ENCODE measurements at places on chromosomes 3 and 15. TPM values are rescaled to one million over a fixed set of nuclear protein-coding genes. Genes with fewer than 3 reads are reported as not detected.

- no peak for ATAC-seq
Observed at GRCh38 chr3:73030073-73030597, 31.3 kb upstream of the EBLN2 start.

The GOLGA6A gene
- total RNA-seq, result 0.11 TPM

DNA sequence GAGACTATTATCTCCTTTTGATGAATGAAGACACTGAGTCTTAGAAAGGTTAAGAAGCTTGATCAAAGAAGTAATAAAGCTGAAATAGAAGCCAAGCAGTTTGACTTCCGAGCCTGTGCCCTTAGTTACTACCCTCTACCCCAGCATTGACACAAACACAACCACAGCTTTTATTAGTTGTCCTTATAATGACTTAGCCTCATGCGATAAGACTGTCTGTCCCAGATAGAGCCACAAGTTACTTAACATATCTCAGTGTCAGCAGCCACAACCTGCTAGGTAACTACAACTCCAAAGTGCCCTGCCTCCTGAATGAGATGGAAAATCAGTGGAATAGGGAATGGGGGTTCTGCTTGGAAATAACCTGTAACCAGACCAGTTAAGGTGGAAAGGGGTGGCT, 781.6 kb upstream of the CFAP20DC start:
- no peak for ATAC-seq

The POLR2H gene
- total RNA-seq, result 183 TPM

DNA sequence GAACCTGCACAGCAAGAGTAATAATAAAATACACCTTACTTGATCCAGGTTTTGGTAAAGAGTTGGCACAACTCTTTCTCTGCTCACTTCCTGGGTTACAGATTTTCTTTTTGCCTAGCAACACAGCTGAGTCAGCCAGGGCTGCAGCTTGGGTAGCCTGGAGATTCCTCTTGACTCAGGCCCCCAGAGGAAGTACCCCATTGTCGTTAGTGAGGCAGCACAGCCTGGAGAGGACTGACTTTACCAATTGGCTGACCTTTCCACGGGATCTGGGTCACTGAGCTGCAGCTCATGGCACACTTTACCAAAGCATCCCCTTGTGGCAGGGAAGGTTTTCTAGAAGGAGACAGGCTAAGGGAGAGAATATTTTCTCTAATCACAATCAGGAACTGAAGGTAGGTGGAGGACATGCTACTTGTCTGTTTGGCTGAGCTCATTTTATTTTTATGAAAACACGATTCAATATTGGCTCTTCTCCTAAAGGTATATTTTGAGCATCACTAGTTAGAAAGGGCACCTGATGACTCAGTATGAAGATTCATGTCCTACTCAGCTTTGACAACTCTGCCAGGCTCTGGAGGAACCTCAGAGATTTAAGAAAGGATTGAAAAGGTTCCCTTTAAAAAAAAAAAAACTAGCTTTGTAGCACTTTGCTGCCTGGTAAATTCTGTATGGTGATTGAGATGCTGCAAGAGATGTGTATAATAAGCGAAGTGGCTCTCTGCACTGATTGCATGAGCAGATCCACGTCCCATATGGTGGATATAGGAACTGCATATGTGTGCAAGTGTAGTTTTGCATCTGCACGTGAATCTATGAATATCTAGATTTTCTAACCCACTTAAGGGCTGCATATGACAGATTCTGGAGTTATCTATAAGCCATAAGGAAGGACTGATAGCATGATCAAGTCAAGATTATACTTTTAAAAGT, 124.8 kb downstream of the CHDH start:
- peak; percentile 46 for ATAC-seq

DNA sequence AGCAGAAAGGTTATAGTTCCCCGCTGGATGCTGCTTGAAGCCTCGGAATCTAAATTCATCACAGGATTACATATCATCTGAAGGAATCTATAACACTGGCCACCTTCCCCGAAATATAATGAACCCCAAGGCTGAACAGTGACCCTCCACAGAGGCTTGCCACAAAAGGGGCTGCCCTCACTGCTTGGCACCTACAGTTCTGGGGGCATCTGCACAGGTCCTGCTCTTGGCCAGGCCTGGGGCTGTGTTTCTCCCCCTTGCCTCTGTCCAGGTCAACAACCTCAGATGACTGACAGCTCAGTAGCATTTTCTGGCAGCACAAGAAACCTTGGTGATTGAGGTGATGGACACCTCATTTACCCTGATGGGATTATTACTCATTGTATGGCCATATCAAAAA, 1.5 kb upstream of the ADAMTS17 start:
- no peak for ATAC-seq

The TEX55 gene
- not detected for total RNA-seq

DNA sequence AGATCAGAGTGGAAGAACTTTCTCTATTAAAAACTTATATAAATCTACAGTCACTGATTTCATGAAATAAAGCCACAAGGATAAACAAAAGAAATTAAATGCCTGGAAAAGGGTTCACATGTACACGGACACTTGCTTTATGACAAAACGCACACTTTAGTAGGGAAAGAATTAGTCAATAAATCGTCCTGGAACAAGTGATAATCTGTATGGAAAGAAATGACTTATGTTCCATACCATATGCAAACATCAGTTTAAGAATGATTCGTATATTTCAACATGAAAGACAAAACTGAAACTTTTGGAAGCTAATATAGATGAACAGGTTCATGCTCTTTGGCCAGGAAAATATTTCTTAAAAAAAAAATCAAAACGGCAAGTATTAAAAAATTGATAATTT, 40.2 kb downstream of the MEF2A start:
- peak; percentile 65 for ATAC-seq

GRCh38 chr3:167304077-167304476, 76.0 kb downstream of the ZBBX start:
- no peak for ATAC-seq

The ZNF197 gene
- 8.4 TPM for total RNA-seq

GRCh38 chr3:143120716-143121240, 1.2 kb downstream of the CHST2 start:
- peak; percentile 27 for ATAC-seq

GRCh38 chr3:14505803-14506500, 34.2 kb downstream of the GRIP2 start:
- no peak for ATAC-seq

DNA sequence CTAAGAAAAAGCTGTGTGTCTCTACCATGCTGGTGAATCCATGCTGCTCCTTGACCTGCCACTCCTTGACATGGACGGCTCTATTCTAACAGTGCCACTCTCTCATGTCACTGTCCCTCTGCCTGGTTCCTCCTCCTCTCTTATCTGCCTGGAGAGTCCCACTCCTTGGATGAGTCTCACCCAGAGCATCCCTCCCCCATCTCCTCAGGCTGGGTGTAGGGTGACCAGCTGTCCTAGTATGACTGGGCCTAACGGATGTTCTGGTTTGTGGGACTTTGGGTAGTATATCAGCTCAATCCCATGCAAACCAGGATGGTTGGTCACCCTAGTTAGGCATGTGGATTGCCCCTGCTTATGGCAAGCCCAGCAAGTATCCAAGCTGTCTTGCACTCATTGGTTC, 54.3 kb downstream of the LIPC start:
- peak; percentile 80 for ATAC-seq

- ATAC-seq, result no peak
Observed at GRCh38 chr3:120823156-120823555, 80.6 kb downstream of the GTF2E1 start.

The FGD5 gene
- 0.06 TPM for total RNA-seq

DNA sequence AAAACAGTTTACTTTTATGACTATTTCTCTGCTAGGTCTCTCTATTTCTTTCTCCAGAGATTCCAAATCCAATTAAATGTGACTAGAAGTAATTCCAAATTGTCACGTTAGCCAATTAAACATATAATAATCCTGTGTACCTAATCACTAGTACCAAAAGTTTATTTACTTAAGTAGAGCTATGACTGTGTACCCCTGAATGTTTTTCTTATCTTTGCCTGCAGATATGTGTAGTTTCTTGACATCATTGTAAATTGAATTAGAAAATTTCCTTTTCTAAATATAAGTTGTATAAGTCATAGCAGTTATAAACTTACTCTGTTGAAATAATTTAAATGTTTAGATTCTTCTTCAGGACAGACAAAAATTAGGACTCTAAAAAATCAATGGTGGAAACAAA, 163.3 kb downstream of the SPATA16 start:
- ATAC-seq, result no peak

All from activated T-helper 17 cell treated with anti-CD3 and anti-CD28 coated beads, Interleukin-2, amount 50 U/mL, for 72 hours (primary cell).